Inflammatory macrophage (primary cell): ENCODE measurements at places on chromosomes 3 and 15.

DNA sequence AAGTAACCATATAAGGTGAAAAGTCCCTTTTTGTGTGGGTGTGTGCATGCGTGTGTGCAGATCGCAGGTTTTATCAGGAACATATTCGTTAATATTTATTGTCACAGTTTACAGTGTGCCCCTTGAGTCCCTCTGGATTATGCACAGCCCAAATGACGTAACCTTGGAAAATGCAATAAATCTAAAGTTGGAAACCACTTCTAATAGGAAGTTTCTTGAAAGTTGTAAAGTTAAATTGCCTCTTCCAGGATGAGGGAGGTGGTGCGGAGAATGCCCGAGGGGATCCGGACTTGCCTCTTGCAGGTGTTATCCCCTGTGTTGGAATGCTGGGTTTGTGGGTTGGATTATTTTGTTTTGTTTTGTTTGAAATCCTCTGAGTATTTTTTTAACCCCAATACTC is 143.3 kb downstream of the CMSS1 start:
- DNase-seq, result no peak

- no peak for DNase-seq
Observed at GRCh38 chr3:60909526-60909925, 341.7 kb downstream of the FHIT start.

GRCh38 chr15:40511472-40512133 is 40.8 kb downstream of the CHST14 start:
- peak; percentile 50 for DNase-seq

DNA sequence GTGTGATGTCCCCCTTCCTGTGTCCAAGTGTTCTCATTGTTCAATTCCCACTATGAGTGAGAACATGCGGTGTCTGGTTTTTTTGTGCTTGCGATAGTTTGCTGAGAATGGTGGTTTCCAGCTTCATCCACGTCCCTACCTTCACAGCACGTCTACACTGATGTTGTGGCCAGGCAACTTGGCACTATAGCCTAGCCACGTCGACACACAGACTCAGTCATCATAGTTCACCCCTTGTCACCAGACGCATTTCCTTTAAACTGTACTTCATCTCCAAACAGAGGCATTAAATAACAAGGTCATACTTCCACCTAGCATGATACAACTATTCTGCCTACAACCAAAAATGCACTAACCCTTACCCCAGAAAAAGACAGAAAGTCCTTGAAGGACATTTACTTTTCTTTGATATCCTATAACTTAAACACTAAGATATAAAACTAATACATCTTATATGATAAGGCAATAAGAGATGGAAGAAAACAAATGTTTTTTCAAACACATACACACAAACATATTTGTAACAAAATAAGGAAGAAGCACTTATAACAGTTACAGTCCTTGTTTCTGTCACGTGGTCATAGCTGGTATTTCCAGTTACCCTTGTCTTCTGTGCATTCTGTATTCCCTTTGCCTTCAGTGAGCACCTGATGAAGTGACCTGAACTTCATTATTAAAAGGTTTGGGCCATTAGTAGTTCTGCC is 121.4 kb downstream of the KLF13 start:
- peak; percentile 29 for DNase-seq

DNA sequence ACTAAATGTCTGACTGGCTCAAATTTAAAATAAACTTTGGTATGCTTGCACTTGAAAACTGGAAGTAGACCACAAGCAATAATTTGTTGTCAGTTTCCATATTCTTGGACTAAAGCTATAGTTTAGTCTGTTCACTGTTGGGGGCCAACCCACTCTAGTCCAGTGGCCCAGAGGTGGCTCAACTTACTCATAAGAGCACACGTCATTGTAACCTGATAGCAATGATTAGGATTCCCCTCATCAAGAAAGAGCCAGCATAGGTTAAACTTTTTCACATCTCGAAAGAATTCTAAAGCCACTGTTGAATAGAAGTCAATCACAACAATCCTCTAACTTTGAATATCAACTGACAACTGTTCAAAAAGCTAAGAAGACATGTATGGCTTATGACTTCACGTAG is 147.0 kb downstream of the MEIS2 start:
- no peak for DNase-seq

DNA sequence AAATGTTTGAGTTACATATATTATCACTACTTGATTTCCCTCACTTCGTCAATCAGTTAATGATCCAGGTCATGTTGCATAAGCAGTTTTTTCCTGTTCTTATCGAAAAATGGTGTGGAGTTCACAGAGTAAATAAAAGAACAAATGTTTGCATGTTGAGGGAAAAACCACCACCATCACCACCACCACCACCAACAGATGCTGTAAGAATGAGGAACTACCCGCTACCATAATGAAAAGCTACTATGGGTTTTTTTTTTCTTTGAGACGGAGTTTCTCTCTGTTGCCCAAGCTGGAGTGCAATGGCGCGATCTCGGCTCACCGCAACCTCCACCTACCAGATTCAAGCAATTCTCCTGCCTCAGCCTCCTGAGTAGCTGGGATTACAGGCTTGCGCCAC is 27.6 kb downstream of the RUBCN start:
- DNase-seq, result peak; percentile 32

DNA sequence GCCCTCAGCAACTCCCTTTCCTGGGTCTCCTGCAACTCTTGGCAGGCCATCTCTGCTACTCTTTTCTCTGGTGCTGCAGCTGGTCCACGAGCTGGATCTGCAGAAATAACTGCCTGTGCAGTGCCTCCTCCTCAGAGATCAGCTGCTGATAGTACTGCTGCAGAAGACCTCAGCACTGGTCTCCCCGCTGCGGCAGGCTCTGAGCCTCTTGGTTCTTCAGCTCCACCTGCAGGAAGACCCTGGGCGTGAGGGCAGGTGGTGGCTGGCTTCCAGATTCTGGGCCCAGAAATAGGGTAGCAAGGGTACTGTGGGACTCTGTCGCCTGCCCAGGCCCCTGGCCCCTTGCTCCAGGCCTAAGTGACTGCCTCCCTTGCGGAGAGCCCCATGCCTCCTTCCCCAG is 79.7 kb upstream of the C2CD4B start:
- no peak for DNase-seq

- DNase-seq, result no peak
Observed at GRCh38 chr15:70775160-70775559, 11.8 kb upstream of the UACA start.

- peak; percentile 10 for DNase-seq
Observed at GRCh38 chr3:158379517-158379916, 191.5 kb upstream of the MLF1 start.

DNA sequence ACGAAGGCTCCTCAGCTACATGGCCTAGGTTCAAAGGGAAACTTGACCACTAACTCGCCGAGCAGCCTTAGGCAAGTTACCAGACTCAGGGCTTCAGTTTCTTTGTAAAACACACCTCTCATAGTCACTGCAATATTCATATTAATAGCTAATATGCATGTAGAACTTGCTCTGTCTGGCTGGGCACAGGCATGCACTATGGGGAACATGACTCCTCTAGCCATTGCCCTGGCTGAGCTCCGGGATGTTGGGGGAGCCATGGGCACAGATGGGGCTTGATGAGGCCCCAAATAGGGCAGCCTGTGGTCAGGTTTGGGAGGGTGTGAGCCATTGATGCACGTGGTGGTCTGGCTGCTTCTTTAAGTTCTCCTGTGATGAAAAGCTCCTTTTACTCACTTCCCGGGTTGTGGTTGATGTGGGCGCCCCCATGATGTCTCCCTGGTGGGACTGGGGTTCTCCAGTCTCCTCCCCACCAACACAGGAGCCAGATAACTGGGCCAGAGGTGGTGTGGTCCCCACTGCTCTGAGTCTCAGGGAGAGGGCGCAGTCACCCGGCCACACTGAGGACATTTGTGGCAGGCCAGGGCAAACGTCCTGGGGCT is 29.4 kb upstream of the DUSP7 start:
- DNase-seq, result peak; percentile 77

DNA sequence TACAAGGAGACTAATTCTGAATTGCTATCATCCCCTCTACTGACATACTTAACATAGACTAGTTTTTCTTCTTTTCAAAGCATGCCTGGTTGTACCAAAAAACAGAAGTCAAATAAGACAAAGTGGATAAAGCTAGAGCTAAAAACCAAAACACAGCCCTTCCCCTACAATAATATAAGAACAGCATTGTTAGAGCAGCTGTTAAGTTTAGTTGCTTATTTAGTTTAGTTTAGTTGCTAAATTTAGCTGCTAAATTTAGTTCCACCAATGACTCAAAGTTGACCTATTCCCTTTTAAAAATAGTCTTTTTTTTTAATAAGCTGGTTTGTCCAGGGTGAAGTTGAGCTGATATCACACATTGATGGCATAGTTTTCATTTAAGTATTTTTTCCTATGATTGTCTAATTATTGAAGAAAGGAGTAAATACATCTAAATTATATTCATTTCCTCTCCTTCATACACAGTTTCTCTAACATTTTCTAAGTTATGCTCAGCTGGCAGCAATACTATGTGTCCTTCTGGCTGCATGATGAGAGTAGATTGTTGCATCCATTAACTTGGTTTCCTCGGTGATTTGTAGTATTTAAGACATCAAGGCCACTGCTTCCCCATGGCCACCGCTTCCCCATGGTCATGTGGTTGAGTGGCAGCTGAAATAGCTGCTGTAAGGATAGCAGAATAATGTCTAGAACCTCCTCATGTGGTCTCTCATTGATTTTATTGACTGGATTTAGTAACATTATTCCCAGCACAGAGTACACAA is 718.6 kb upstream of the NECTIN3 start:
- no peak for DNase-seq

- DNase-seq, result no peak
Observed at GRCh38 chr15:39931615-39932014, 2.3 kb upstream of the EIF2AK4 start.
